Endothelial cell (in vitro differentiated cells): ENCODE measurements at places on chromosomes 11 and 22. TPM values are rescaled to one million over a fixed set of nuclear protein-coding genes. Genes with fewer than 3 reads are reported as not detected.

The PATE2 gene
- not detected for total RNA-seq

- no peak overlapping the region for H3K4me3 ChIP-seq
- peaks cover 41% of the 10 kb centered on the region for H3K4me1 ChIP-seq
- no peak overlapping the region for H3K27ac ChIP-seq
- DNase-seq, result no peak
Measured at GRCh38 chr11:45724153-45724552, 58.7 kb upstream of the CHST1 start.

DNA sequence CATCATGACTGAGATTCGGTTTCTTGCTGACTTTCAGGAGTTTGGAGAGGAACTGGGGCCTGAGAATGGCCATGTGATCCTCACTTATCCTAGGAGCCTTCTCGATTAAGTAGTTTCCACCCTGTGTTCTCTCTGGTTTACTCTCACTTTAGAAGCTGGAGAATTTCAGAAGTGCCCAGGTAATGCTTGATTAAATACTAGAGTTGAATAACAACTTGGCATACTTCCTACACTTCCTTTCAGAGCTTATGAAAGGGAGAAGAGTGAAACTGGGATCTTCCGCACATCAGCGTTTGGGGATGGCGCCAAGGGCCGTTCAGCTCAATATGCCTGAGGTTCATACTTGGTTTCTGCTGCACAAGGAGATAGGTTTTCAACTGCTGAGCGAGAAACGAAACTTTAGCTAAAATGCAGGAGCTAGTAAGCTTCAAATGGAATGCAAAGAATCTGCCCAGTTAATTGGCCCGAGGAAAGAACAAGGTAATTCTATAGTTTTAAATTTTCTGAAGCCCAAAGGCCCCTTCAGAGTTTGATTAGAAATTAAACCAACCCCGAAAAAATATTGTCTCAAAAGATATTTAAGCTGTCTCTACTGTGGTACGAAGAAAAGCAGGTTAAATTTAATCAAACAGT, 823 bp upstream of the MUC15 start:
- no peaks in the 10 kb centered on the region for H3K27me3 ChIP-seq
- no peak overlapping the region for H3K4me3 ChIP-seq
- H3K4me1 ChIP-seq, result no peaks in the 10 kb centered on the region
- H3K27ac ChIP-seq, result no peak overlapping the region
- no peaks in the 10 kb centered on the region for H3K36me3 ChIP-seq

- H3K36me3 ChIP-seq, result no peaks in the 10 kb centered on the region
- no peak for DNase-seq
- peaks cover 10% of the 10 kb centered on the region for H3K4me1 ChIP-seq
- H3K4me3 ChIP-seq, result no peak overlapping the region
Measured at GRCh38 chr11:110141812-110142211, 48.6 kb downstream of the ZC3H12C start.

- no peak overlapping the region for H3K27ac ChIP-seq
- H3K36me3 ChIP-seq, result no peaks in the 10 kb centered on the region
- no peak overlapping the region for H3K4me3 ChIP-seq
- peaks cover 22% of the 10 kb centered on the region for H3K4me1 ChIP-seq
Measured at GRCh38 chr11:117946156-117946841, 17.1 kb upstream of the TMPRSS13 start.

DNA sequence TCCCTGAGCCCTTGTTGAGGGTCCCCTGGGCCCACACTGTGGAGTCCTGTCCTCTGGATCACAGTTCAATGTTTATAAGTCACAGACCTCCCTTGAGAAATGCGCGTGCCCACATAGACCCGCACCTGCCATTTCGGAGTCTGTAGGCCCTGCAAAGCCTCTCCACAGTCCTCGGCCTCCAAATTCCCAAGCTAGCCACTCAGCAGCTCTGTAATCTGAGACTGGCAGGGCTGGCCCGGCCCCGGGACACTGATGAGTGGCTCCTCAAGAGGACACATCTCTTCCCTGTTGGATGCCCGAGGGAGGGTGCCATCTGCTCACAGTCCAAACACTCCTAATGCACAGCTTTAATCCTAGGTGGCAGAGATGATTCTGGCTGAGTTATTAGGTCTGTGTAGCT, 39.1 kb downstream of the B3GAT1 start:
- no peak overlapping the region for H3K4me3 ChIP-seq
- DNase-seq, result no peak
- H3K27ac ChIP-seq, result no peak overlapping the region
- H3K4me1 ChIP-seq, result no peaks in the 10 kb centered on the region

The OR4D5 gene
- total RNA-seq, result not detected

The SLC1A2 gene
- total RNA-seq, result 0.41 TPM
